ENCODE measurements at places on chromosomes 5 and 9.

DNA sequence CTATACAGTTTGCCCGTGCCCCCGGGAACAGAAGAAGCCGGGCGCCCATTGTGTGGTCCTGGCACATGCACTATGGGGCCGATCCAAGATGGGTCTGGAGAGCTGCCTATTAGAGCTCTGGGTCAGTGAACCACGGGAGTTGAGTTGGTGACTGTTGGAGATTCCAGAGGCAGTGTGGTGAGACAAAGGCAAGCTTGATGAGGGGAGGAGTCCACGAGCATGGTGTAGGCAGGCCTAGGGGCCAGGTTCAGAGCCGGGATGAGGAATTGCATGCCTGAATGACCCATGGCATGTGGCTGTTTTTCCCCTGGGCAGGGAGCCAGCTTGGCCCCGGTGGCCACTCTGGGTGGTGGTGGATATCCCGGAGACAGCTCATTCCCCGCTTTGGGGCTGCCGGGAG, 84.4 kb upstream of the STC2 start:
- DNase-seq, result no peak

DNA sequence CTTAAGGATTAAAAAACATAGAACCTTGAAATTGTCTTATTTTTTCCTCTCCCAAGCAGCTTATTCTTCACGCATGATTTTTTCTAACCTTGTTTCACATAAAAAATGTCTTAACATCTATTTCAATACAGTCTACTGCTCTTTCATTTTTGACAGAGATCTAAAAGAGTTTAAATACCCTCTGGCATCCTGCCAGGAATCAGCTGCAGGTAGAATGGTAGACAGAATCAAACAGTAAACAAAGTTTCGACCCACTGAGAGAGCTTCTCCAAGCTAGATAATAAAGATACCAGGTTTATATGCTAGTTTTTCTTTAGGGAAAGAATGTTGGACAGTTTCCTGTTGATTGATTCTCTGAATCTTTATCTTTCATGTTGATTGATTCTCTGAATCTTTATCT, 555.8 kb upstream of the CDH9 start:
- no peak for DNase-seq

DNA sequence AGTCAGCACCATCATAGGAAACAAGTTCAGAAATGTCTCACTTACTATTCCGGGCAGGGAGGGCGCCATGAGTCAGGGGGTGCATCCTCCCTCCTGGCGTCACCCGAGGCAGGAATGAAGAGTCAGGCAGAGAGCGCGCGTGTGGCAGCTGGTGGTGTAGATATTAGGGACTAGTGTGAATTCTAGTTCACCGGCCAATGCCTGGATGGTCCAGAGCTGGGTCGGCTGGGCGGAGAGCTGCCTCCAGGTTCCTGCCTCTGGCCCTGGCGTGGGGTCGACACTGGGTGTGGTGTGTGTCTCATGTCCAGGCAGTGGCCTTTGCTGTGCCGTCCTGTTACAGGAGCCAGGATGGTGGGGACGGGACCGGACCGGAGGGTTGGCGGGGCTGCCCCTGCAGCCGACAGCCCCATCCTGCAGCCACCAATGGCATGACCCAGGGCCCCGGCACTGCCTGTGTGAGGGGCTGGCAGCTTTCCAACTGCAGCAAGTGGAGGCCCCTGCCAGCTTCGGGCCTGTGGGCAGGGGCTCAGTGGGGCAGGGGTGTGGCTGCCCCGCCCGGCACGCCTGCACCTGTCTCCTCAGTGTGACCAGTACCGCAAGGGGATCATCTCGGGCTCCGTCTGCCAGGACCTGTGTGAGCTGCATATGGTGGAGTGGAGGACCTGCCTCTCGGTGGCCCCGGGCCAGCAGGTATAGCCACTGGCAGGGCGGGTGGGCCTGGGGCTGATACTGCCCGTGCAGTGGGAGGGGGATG, 9.1 kb downstream of the DIPK1B start:
- DNase-seq, result no peak

GRCh38 chr9:13411791-13412190, 132.3 kb upstream of the MPDZ start:
- DNase-seq, result no peak

DNA sequence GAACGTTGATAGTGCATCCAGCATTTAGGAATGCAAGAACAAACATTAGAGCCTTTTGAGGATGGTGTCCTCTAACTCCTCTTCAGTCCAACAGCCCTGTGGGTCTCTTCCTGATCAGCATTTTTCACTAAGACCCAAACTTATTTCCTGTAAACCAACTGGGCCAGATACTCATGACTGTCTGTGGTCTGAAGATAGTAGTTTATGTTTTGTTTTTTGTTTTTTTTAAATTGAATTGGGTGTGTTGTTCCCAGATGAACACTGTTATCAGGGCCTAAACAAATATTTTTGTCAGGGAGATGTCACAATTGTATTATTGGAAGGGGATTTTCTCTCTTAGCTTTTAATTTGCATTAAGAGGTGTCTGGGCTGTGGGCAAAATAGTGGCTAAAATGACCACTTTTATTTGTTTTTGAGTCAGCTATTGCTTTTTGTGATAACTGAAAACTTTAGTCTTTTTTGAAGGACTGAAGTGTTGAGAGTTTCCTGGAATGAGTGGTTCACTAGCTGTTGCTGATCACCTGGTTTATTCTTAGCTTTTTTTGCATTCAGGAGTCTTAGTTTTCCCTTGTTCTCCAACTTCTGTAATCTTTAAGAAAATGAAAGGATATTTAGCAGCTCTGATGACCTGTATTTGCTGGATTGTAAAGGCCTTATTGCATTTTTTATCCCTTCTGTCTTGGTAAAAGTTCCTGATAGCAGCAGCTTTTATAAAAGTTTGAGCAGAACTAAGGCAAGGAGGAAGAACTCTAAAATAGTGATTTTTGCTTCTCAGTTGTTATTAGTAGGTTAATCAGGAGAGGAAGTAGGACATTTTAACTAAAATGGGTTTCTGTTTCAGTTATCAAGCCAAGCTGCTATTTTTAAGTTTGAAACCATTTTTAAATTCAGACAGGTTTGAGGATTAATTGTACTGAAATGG, 5.5 kb downstream of the MAN2A1 start:
- DNase-seq, result no peak

GRCh38 chr9:99058964-99059921, 45.7 kb upstream of the TGFBR1 start:
- DNase-seq, result no peak

GRCh38 chr5:133203317-133204305, 151.8 kb downstream of the HSPA4 start:
- no peak for DNase-seq

- no peak for DNase-seq
Measured at GRCh38 chr5:1652873-1653697, 129.3 kb upstream of the LPCAT1 start.

GRCh38 chr5:95057615-95058014, 227.3 kb downstream of the MCTP1 start:
- DNase-seq, result no peak

DNA sequence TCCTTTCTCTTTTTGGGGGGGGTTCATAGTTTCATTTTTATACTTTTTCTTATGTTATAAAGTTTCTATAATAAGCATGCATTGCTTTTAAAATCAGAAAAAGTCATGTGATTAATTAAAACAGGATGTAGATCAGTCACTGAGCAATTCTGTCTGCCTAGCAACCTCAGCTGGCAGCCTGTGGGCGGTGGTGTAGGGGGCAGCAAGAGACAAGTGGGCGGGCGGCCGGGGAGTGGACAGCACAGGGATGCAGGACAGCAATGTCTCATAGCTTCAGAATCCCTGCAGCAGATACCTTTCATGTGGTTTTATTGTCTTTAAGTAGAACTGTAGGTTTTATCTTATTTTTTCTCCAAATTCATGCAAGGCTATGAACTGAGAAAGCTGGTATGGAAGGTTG, 101.9 kb upstream of the S1PR3 start:
- DNase-seq, result no peak

DNA sequence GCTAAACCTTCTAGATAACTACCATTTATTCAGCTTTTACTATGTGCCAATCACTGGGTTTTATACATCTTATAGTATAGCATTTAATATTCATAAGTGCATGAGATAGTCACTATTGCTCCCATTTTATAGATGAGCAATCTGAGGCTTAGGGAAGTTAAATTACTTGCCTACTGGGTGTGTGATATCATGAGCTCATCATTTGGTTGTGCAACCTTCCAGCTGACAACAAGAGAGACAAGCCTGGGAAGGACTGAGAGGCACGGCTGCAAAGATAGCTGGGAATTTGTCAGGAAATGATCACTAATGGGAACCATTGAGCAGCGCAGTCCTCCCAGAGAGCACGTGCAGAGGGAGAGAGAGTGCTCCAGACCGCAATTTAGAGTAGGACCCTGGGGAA, 481.6 kb upstream of the KIF2A start:
- no peak for DNase-seq
